Endothelial cell of umbilical vein (primary cell): ENCODE measurements at places on chromosomes 11 and 22. TPM values are rescaled to one million over a fixed set of nuclear protein-coding genes. Genes with fewer than 3 reads are reported as not detected.

- no peaks in the 10 kb centered on the region for H3K4me1 ChIP-seq
- no peak overlapping the region for H3K27ac ChIP-seq
- H3K27me3 ChIP-seq = no peaks in the 10 kb centered on the region
- DNase-seq = no peak
These were observed 350.4 kb downstream of the CADM1 start for GRCh38 chr11:115153731-115154354.

DNA sequence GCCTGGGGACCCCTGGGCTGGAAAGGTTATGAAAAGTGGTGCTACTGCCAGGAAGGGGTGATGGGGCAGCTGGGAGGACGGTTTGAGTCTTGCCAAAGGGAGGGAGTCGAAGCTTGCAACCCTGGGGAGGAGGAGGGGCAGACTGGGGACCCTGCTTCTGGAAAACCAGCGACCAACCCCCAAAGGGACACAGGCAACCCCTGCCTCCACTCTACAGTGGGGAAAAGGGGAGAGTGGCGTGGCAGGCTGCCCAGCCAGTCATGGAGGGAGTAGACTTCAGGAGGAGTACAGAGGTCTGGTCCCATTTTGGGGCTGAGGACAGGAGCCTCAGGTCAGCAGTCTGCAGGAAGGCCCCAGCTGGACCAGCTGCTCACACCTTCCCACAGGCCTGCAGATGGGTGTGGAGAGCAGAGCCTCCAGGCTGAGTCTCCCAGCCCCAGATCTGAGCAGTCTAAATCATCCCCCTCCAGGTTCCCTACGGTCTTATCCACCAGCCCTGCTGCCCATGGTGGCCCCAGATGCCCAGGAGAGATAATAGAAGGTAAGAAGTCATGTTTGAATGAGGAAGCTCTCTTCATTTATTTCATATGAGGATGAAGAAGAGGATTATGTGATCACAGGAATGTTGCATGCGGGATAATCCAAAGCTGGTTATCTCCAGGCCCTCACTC lies 3.3 kb downstream of the DDT start:
- no peak for DNase-seq
- no peaks in the 10 kb centered on the region for H3K4me1 ChIP-seq
- H3K27me3 ChIP-seq = no peaks in the 10 kb centered on the region
- peaks cover 2% of the 10 kb centered on the region for H3K36me3 ChIP-seq
- H3K27ac ChIP-seq = no peak overlapping the region

GRCh38 chr11:46285173-46285572 lies 7.7 kb downstream of the CREB3L1 start:
- DNase-seq = no peak
- peaks cover 20% of the 10 kb centered on the region for H3K27me3 ChIP-seq
- H3K4me1 ChIP-seq = no peaks in the 10 kb centered on the region
- no peak overlapping the region for H3K27ac ChIP-seq
- no peaks in the 10 kb centered on the region for H3K36me3 ChIP-seq
- H3K4me3 ChIP-seq = no peak overlapping the region

- peaks cover 39% of the 10 kb centered on the region for H3K36me3 ChIP-seq
- peak overlapping the region; percentile 100 for H3K4me3 ChIP-seq
- no peaks in the 10 kb centered on the region for H3K27me3 ChIP-seq
- H3K4me1 ChIP-seq = peaks cover 52% of the 10 kb centered on the region
These were observed 3.0 kb downstream of the SLC3A2 start for GRCh38 chr11:62883673-62884072.

- DNase-seq = no peak
- H3K27me3 ChIP-seq = no peaks in the 10 kb centered on the region
- H3K4me3 ChIP-seq = no peak overlapping the region
- H3K36me3 ChIP-seq = peaks cover 17% of the 10 kb centered on the region
- H3K27ac ChIP-seq = no peak overlapping the region
- H3K4me1 ChIP-seq = peaks cover 18% of the 10 kb centered on the region
These were observed 6.1 kb downstream of the SLC35C1 start for GRCh38 chr11:45811109-45811435.

DNA sequence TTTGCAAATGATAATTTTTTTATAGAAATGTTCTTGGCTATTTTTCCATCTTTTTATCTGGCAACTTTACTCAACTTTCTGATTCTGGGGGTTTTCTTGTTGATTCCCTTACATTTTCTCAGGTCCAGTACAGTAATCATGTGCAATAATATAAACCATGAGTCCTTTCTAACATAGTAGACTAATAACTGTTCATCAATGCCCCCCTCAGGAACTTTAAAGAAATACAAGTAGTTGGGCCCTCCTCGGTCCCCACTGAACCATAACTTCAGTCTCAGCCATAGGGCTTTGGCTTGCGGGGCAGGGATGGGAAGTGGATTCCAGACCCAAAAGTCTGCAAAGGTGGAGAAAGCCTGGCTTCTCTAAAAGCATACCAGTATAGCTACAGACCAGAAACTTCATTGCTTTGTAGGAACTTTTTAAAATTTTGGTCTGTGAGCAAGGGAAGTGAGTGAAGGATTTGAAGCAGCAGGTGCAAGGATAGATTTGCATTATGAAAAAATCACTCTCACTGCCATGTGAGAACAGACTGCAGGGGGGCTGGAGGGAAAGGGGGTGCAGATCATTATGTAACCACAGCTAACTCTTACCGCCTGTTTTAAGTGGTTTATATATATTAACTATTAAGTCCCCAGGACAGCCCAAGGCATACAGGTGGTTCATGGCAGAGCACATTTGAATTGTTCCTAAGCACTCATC lies 10.4 kb upstream of the TUB start:
- no peak overlapping the region for H3K27ac ChIP-seq
- no peak overlapping the region for H3K4me3 ChIP-seq
- H3K4me1 ChIP-seq = peaks cover 3% of the 10 kb centered on the region
- H3K36me3 ChIP-seq = no peaks in the 10 kb centered on the region
- peak; percentile 21 for DNase-seq

DNA sequence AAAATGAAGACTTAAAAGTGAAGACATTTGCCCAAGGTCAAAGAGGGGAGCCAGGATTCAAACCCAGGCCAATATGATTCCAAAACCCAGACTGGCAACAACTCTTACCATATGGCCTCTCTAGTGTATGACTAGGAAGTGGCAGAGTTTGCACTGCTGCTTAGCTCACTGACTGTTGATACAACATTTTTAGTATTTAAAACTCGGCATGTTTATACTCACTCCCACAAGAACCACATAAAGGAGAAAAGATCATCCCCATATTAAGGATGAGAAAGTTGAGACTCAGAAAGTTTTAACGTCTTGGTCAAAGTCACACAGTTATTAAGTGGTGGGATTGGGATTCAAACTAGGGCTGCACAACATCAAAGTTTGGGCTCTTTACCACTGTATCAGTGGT lies 81.7 kb downstream of the CCDC34 start:
- H3K4me3 ChIP-seq = no peak overlapping the region
- peak overlapping the region; percentile 56 for H3K27ac ChIP-seq
- H3K27me3 ChIP-seq = peaks cover 13% of the 10 kb centered on the region

GRCh38 chr11:19817265-19817851 lies 104.7 kb downstream of the NAV2 start:
- no peaks in the 10 kb centered on the region for H3K36me3 ChIP-seq
- H3K4me3 ChIP-seq = no peak overlapping the region
- H3K27ac ChIP-seq = no peak overlapping the region
- no peaks in the 10 kb centered on the region for H3K27me3 ChIP-seq

DNA sequence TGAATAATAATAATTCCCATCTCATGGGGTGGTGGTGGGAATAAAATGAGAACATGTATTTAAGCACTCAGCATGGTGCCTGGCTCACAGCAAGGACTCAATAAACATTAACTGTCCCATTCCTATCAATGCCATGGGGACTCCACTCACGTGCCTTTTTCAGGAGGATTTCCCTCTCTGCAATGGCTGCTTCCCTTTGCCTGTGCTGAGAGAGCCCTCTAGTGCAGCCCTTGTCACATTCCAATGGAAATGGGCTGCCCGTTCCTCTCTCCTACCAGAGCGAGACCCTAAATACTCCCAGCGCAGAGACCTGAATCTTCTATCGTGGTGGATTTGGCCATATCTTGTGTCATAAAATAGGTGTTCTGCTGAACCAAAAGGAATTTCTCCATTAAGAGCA lies 621.5 kb upstream of the B3GAT1 start:
- H3K27me3 ChIP-seq = no peaks in the 10 kb centered on the region
- no peak for DNase-seq
- no peaks in the 10 kb centered on the region for H3K4me1 ChIP-seq
- H3K4me3 ChIP-seq = no peak overlapping the region
- no peaks in the 10 kb centered on the region for H3K36me3 ChIP-seq
- H3K27ac ChIP-seq = no peak overlapping the region

Gene FGF3
- not detected in 2 replicates for total RNA-seq

Gene RTCB
- total RNA-seq = 97.4 and 98.7 TPM in 2 replicates

Gene CCDC82
- total RNA-seq = 32.8 and 33.4 TPM in 2 replicates

Gene NCAM1
- not detected in 2 replicates for total RNA-seq

Gene CCDC81
- total RNA-seq = 0.55 and 1.1 TPM in 2 replicates
